ENCODE measurements at places on chromosomes 3 and 15.

DNA sequence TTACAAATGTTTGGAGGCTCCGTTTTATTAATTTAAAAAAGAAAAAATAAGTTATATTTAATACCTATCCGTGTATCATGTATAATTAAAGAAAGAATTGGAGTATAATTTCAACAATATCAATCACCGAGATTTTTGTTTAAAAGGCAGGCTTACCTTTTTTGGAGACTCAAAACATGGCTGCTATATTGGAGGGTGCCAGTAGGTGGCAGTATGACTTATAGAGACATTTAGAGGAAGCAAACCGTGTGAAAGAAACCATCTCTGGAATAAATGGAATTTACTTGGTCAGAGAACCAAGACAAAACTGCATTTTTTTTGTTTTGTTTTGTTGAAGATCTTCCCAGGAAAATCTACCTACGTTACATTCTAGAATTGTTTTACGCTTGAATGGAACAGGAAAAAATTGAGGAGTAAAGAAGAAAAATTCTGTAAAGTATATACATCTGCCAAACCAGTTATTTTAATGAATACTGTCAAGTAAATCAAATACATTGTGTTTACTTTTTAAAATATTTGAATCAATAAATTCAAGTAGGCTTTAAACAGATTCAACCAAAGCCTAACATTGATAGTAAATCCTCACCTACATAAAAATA is 802.6 kb upstream of the ALCAM start:
- DNase-seq, result no peak

- DNase-seq, result no peak
Measured at GRCh38 chr15:86016750-86017149, 62.9 kb upstream of the AGBL1 start.

DNA sequence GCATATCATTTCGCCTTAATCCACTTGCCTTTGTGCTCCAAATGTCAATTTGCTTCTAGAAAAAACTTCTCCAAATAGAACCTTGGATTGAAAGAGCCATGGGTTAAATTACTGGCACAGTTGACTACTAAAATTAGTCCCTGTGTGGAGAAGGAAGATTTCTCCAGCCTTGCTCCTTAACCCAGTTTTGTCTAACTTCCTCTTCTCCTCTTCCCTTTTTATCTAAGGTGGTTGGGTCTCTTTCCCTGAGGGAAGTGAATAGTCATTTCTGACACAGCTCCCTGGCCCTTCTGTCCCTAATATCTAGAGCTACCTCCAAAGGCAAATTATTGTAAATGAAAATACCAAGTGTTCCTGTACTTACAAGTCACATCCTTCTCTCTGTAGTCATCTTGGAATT is 527.9 kb upstream of the TBL1XR1 start:
- no peak for DNase-seq

DNA sequence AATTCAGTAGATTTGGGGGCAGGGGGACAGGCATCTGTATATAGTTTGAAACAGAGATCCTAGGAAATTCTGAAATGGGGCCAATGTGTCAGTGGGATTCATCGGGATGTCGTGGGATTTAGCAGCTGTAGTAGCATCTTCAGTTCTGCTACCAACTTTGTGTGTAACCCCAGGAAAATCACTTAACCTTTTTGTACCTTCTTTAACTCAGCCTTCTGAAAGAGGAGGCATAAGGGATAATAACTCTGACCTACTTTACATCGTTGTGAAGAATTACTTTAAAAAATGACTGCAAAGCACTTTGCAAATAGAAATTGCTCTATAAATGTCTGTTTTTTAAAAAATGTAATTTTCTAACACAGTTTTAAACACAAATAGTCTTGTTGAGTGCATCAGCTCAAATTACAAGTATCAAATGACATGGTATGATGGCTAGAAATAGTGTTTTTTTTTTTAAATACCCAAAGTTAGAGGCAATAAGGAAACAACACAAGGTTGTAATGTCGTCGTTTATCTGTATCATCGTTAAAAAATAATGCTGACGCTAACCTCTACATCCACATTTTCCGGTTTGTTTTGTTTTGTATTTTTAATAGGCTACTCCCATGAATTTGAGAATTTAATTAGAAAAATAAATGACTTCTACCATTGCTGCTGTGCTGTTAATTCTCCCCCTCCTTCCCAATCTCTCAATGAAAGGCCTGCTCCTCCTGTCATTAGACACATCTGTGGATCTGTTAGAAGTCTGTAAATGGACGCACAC is 338.5 kb downstream of the PTPRG start:
- no peak for DNase-seq

Data from right kidney (tissue), 9 donors.